ENCODE measurements at places on chromosomes 12 and 14.

DNA sequence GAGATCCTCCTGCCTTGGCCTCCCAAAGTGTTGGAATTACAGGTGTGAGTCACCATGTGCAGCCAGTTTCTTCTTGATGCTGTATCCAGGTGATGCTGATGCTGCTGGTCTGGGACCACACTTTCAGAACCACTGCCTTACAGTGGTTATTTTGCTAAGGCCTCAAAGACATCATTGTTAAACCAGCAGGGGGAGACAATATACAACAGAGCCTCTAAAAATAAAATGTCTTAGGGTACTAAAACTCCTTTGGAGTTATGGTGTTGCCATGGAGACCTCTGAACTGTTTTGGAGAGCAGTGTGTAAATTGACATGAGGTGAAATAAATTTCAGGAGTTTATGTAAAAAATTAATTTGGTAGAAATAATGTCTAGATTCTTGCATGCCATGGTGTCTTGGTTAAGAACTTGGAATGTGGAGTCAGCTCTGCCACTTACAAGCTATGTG is 1.1 kb upstream of the ARG2 start:
- H3K36me3 ChIP-seq, result no peaks in the 10 kb centered on the region
- H3K27me3 ChIP-seq, result no peaks in the 10 kb centered on the region
- no peak for DNase-seq
- H3K4me3 ChIP-seq, result peak overlapping the region; percentile 84
- H3K27ac ChIP-seq, result no peak overlapping the region

- H3K27me3 ChIP-seq, result no peaks in the 10 kb centered on the region
- H3K4me3 ChIP-seq, result no peak overlapping the region
- H3K36me3 ChIP-seq, result no peaks in the 10 kb centered on the region
- DNase-seq, result no peak
Observed at GRCh38 chr14:44180975-44181374, 326.1 kb downstream of the FSCB start.

- no peak for DNase-seq
- H3K4me3 ChIP-seq, result no peak overlapping the region
- no peaks in the 10 kb centered on the region for H3K36me3 ChIP-seq
Observed at GRCh38 chr12:15863372-15863771, 18.8 kb upstream of the STRAP start.

DNA sequence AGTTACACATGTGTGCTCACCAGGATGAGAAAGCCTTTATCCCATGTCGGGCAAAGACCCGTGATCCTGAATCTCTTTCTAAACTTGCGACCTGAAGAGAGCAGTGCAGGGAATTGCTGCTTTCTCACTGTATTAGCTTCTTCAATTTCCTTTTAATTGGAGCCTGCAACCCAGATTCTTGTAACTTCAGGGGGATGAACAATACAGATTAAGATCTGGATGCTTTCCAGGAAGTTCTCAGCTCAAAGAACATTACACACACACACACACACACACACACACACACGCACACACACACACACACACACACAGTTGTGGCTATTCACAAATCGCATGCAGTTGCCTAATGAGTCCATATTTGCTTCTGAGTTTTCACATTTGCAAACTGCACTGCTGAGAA is 268.3 kb downstream of the NPAS3 start:
- H3K27ac ChIP-seq, result no peak overlapping the region
- no peaks in the 10 kb centered on the region for H3K36me3 ChIP-seq
- no peaks in the 10 kb centered on the region for H3K27me3 ChIP-seq
- DNase-seq, result no peak
- no peak overlapping the region for H3K4me3 ChIP-seq

- no peaks in the 10 kb centered on the region for H3K36me3 ChIP-seq
- no peaks in the 10 kb centered on the region for H3K4me1 ChIP-seq
- H3K27ac ChIP-seq, result no peak overlapping the region
- no peaks in the 10 kb centered on the region for H3K27me3 ChIP-seq
Observed at GRCh38 chr12:124795081-124795948, 68.3 kb downstream of the SCARB1 start.

DNA sequence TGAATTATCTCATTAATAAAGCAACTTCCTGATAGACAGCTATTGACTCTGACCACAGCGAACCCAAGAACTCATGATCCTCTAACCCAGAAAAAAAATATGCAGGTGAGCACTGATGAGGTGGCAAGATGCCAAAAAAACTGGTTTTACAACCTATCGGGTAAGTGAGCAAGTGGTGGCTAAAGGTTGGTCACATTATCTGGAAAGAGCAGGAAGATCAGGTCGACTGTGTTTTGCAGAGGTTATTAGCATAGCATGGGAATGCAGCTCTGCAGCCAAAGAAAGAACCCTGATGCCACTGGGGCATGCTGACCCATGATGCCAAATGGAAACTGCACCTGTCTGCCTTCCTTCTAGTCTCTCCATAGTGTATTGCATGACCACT is 23.5 kb downstream of the BHLHE41 start:
- no peak for DNase-seq
- no peak overlapping the region for H3K27ac ChIP-seq
- no peak overlapping the region for H3K4me3 ChIP-seq
- peaks cover 5% of the 10 kb centered on the region for H3K4me1 ChIP-seq

GRCh38 chr14:77502109-77502782 is 3.6 kb upstream of the ISM2 start:
- H3K4me1 ChIP-seq, result peaks cover 5% of the 10 kb centered on the region
- H3K27ac ChIP-seq, result no peak overlapping the region
- no peaks in the 10 kb centered on the region for H3K27me3 ChIP-seq

All from thoracic aorta (tissue), 2 donors.